Coronary artery (tissue), 2 donors: ENCODE measurements at places on chromosomes 5 and 9.
A peak's percentile ranks its signal among the peaks of the same experiment; 100 is the strongest.

- DNase-seq, result no peak
Observed at GRCh38 chr9:116662646-116663310, 24.3 kb upstream of the TRIM32 start.

DNA sequence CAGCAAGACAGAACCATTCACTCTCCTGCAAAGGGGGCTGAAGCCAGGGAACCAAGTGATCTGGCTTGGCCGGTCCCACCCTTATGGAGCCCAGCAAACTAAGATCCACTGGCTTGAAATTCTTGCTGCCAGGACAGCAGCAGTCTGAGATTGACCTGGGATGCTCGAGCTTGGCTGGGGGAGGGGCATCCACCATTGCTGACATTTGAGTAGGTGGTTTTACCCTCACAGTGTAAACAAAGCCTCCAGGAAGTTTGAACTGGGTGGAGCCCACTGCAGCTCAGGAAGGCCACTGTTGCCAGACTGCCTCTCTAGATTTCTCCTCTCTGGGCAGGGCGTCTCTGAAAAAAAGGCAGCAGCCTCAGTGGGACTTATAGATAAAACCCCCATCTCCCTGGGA, 60.5 kb downstream of the TNFSF8 start:
- no peak for DNase-seq

DNA sequence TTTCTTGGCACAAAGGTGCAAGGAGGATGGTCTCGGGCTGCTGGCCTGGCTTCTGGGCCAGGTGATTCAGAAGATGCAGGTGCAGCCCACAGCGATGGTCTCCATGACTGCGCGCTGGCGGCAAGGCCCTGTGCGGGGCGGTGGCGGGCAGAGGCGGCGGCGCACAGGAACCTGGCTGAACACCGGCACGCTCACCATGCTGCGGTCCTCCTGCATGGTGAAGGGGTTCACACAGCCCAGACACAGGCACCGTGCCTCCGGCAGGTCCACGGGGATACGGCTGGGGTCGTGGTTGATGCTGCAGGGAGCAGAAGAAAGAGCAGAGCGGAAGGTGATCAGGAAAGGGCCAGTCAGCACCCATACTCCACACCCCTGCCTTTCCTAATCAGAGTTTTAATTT, 4.8 kb downstream of the IL17B start:
- DNase-seq, result no peak

- no peak for DNase-seq
Observed at GRCh38 chr9:105971986-105972385, 277.6 kb downstream of the TMEM38B start.

GRCh38 chr9:32431196-32431595, 46.8 kb downstream of the ACO1 start:
- DNase-seq, result no peak

DNA sequence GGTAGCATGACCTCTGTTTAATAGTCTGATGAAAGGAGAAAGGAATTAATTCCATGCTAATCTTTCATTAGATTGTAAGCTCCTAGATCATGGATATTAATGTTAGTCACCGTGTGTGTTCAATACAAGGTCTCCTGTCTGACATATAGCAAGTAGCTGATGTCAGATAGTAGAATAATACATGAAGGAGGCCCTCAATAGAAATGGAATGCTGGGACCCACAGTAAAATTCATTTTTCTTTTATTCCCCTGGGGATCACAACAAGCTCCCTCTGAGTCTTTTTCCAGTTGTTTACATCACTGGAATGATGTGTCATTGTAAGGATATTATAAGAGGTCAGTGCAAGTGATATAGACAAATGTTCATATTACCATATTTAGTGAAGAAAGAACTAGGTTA, 240.3 kb upstream of the TRPC7 start:
- no peak for DNase-seq

- DNase-seq, result no peak
Observed at GRCh38 chr9:134375430-134376385, 49.5 kb downstream of the RXRA start.

DNA sequence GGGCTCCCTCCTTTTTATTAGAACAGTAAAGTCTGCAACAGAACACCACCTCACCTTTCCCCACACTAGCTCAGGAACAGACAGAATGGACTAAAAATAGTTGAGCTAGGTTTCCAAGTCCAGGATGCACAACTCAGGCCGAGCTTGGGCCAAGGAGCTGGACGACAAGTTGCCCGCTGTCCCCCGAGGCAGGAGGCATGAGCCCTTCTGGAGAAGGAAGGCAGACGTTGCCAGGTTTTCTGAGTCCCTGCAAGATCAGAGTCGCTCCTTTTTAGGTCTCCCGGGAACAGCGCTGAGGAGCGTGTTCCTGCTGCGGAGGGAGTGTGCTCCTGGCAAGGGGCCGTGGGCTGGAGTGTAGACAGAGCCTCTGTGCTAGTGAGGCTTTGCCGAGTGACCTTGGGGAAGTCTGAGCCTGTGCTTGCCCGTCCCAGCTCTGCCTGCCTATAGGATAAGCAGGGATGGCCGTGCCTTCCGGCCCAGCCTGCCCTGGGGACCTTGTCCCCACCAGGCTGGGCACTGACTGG, 121.6 kb downstream of the WNK2 start:
- DNase-seq, result peak; percentile 60

DNA sequence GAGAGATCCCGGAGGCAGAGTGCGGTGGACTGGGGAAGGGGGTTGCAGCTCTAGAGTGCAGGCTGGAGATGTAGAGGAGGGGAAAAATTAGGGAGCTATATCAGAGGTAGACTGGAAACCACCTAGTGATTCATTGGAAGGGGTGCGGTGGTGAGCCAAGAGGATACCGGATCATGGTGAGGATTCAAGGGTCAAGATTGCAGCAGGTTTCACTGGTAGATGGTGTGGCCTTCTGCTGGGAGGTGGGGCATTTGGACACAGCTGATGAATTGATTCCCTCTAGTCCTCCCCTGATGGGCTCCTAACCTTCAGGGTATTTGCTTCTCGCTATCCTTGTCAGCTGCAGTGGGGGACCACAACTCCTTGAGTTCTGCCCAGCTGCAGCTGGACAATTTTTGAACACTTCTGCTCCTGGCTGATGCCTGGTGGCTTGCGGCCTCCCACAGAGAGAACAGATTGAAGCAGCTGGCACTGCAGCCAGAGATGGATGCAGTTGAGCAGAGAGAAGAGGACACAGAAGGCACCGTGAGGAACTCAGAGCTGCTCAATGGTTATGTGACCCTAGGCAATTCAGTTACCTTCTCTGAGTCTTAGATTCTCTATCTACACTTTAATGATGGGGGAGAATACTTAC, 134.4 kb upstream of the ABCA1 start:
- DNase-seq, result no peak

- no peak for DNase-seq
Observed at GRCh38 chr5:118580949-118581348, 407.4 kb downstream of the DTWD2 start.

- DNase-seq, result no peak
Observed at GRCh38 chr5:82855893-82856550, 221.2 kb downstream of the TMEM167A start.

DNA sequence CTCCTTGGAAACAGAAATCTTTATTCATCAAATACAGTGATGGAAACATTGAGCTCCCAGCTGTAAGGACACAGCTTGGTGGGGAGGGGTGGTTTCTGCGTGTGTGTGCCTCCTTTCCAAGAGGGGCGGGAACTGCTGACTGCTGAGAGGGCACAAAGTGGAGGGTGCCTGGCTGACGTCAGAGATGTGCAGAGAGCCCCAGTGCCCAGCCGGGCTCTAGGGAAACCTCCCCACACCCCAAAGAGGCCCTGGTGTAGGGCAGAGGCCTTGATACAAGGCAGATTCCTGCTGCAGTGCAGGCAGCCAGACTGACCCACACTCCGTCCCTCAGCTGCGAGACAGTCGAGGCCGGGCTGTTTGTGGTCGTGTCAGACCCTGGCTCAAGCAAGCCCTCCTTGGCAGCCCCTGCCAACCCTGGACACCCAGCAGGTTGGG, 191.0 kb downstream of the CACNA1B start:
- peak; percentile 71 for DNase-seq

DNA sequence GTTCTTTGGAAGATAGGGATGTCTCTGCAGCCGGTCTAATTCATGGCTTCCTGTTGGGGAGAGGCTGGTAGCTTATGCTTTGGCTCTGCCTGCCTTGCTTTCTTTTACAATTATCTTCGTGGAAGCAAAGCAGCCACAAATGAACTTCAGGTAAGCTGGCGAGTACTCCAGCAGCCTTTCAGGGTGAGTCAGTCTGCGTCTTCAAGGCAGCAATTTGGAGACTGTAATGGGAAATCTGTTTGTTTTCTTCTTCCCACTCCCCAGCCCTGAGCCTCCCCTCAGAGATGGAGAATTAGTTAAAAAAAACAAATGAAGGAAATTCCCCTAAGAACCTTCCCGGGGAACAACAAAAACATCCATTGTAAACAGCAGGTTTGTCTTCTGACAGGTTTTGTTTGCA, 100.1 kb downstream of the PSAT1 start:
- DNase-seq, result no peak

- DNase-seq, result no peak
Observed at GRCh38 chr5:126234563-126235195, 188.5 kb upstream of the GRAMD2B start.

DNA sequence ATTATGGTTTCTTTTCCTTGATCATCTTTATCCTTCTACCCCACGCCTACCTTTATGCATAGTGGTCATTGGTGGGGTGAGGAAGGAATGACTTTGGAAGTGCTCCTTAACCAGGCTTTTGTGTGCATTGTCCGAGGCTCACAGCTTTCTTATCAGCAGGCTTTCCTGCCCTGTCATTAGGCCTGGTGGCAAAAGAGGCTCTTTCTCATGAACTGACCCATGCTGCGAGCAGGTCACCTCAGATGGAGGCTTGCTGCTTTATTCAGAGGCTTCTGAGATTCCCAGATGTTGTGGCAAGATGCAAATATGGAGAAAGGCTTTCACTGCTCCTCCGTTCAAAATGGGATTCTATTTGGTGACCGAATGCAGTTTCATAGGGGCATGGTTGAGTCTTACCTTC, 57.4 kb upstream of the DMRTA1 start:
- DNase-seq, result no peak
